KBM-7 (cell line): ENCODE measurements at places on chromosomes 13 and 19.

DNA sequence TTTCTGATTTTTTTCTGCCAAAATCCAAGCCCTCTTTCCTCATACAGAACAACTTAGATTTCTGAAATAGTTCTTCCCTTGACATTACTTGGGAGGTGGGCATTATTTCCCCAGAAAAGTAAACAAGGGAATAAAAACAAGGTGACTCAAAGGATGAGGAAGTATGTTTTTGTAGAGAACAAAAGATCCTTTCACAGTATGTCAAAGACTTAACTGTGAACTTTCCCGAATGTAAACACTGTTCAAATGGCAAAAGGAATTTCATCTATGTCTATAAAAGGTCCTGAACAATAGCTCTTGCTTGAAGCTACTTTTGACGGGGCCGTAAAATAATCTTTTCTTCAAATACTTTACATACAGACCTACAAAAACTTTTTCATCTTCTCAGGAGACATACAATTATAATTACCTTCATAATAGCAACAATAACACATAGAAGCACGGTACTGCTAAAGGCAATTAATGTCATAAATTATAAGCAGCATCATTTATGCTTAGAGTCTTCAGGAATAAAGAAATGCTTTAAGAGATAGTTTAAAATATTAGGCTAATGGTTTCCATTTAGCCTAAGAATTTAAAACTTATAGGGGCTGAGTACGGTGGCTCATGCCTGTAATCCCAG is 191.1 kb downstream of the RGCC start:
- DNase-seq: no peak

GRCh38 chr19:3281026-3281425 is 56.6 kb downstream of the CELF5 start:
- no peak for DNase-seq

DNA sequence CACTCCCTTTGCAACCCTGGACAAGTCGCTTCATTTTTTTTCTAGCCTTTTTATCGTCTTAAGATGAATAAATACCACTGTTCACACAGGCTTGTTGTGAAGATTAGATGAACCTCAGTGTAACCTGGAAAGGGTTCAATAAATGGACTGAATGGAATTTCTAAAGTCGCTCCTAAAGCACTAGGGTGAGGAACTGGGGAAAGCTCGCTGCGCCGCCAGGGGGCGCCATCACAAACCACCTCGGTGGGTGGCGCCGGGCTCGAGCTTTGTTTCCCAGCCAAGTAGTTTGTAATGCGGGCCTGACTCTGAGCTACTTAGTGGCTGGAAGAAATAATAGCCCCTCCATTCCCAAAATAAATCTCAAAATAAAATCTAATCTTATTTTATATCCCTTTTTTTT is 2.2 kb upstream of the CEACAM6 start:
- peak; percentile 74 for DNase-seq

DNA sequence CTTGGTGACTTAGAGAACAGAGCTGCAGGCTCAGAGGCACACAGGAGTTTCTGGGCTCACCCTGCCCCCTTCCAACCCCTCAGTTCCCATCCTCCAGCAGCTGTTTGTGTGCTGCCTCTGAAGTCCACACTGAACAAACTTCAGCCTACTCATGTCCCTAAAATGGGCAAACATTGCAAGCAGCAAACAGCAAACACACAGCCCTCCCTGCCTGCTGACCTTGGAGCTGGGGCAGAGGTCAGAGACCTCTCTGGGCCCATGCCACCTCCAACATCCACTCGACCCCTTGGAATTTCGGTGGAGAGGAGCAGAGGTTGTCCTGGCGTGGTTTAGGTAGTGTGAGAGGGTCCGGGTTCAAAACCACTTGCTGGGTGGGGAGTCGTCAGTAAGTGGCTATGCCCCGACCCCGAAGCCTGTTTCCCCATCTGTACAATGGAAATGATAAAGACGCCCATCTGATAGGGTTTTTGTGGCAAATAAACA is 9.9 kb downstream of the APOC1 start:
- no peak for DNase-seq

GRCh38 chr13:43693639-43694038 is 93.1 kb downstream of the ENOX1 start:
- no peak for DNase-seq

- DNase-seq: no peak
Observed at GRCh38 chr19:38684078-38684861, 36.8 kb downstream of the ACTN4 start.

- DNase-seq: no peak
Observed at GRCh38 chr19:42323852-42324654, 1.4 kb upstream of the MEGF8 start.

DNA sequence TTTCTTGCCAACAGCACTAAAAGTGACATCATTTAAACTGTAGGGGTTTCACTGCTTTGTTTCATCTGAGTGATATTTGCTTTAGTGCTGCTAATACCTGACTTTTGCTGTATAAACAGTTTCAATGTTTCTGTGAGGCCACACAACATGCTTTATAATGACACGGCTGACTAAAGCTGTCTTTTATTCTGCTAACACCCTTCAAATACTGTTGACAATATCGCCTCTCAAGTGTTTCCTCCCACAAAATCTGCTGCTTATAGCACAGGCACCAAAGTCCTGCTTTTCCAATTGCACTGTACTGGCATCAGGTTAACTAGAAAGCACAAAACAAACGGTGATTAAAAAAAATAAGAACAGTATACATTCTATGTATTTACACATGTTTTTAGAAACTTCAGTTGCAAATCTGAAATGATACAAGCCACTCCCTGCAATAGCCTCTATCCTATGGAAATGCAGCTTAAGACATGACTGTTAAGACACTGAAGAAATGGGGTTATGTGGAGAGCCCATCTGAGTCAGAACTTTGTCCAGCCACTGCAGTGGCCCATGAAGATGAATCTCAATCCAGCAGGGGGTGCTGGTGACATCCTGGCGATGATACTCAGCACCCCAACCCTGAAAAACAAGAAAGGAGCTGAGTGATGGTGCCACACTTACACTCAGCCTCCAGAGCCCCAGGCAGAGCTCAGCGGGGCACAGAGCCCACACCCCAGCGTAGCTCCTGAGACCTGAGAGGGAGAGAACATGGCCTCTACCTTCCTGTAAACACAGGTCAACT is 29.4 kb downstream of the RFXAP start:
- DNase-seq: peak; percentile 29

GRCh38 chr13:28199089-28199488 is 60.7 kb downstream of the PAN3 start:
- no peak for DNase-seq

DNA sequence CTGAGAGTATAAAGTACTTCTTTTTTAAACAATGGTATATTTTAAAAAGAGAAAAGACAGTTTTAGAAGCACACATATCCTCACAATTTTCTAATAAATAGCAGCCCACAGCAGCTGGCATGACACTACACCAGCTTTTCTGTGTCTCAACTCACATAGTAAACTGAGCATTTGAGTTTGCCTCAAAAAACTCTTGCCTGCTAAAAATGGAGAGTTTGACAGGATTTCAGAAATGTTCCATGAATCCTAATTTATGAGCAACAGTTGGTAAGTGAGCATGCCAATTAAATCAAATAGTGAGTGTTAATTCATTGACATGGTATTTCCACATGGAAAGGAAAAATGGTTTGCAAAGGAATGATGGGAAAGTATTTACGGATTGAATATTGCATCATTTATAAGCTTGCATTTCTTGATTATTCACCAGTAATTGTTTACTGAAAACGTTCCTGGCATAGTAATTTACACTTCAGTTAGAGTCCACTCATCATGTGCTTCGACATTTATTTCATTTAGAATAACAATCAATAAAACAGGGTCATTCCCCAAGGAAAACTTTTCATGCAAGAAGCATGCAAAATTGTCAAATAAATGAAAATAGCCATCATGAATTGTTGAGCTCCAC is 323.0 kb downstream of the EFNB2 start:
- no peak for DNase-seq

GRCh38 chr19:7706188-7706954 is 4.4 kb upstream of the FCER2 start:
- no peak for DNase-seq

DNA sequence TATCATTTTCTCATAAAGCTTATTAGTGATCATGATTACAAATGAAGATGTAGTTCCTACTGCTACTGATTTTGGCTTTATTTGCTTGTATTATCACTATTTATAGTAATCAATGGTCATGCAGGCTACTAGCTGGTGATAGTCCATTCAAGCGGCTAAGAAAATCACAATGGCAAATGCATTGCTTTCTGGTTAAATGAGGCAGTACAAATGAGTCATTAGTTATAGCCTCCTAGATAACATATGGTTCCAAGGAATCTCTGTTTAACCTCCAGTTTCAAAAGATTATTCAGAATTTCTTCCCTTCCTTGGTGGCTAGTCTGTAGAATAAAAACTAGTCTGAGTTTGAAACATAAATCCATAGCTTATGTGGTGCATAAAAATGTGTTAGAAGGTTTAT is 141.3 kb upstream of the HTR2A start:
- no peak for DNase-seq

DNA sequence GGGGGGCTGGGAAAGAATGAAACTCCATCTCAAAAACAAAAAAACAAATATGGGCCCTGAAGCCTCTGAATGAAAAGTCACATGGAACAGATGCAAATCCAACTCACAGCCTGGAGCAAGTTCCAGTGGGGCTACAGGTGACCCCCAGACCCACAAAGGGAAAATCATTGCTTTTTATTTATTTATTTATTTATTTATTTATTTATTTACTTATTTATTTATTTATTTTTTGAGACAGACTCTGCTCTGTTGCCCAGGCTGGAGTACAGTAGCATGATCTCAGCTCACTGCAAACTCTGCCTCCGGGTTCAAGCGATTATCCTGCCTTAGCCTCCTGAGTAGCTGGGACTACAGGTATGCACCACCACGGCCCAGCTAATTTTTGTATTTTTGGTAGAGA is 13.3 kb upstream of the CCL25 start:
- no peak for DNase-seq

- DNase-seq: no peak
Observed at GRCh38 chr19:10682397-10683063, 18.7 kb upstream of the QTRT1 start.

GRCh38 chr19:32041681-32042292 is 303.6 kb upstream of the ZNF507 start:
- DNase-seq: peak; percentile 40

GRCh38 chr19:34497112-34497805 is 15.7 kb downstream of the WTIP start:
- no peak for DNase-seq

GRCh38 chr19:30555075-30555790 is 183.0 kb downstream of the ZNF536 start:
- DNase-seq: no peak

- no peak for DNase-seq
Observed at GRCh38 chr13:45861322-45861721, 9.8 kb upstream of the SIAH3 start.

DNA sequence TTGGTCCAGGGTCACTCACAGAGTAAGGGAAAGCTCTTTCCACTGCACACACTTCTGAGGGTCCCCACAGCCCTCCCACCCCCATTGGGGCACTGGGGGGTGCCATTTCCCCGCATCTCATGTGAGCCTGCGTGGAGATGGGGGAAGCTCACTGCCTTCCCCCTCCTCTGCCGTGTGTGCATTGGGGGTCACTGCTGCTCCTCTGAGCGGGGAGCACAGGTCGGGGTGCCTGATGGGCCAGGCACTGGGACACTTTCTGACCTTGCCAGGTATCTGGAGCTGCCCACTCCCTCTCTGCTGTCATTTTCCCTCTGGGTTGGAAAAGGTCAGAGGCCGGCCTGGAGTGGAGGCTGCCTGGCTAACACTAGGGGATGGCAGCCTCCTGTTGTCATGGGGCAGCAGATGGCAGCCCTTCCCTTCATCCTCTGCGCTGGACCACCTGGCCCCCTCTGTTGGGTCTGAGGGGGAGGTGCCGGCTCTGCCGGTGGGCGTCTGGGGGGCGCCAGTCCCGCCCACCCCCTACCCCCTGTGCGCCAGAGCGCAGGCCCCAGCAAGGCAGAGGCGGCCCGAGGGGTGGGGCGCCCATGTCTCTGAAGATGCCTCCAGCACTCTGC is 9.1 kb downstream of the SSBP4 start:
- DNase-seq: no peak

- no peak for DNase-seq
Observed at GRCh38 chr13:20390526-20391175, 135.0 kb downstream of the CRYL1 start.

- DNase-seq: no peak
Observed at GRCh38 chr19:7478843-7479227, 10.0 kb downstream of the PEX11G start.

DNA sequence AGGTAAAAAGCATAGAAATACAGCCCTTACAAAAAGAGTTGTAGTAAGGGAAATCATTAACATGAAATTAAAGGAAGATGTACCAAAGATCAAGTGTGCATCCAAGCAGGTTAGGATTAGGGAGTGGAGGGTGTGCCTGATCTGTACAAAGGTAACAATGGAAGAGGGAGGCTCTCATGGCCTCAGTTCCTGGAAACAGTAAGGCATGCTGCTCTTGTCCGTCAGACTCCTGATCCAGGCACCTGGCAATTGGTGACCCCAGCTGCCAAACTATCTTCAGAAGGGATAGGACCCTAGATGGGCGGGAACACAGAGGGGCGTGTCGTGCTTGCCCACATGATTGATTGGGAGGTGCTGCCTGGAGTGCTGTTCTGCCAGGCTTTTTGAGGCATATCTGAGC is 4.5 kb downstream of the TEX26 start:
- DNase-seq: no peak

DNA sequence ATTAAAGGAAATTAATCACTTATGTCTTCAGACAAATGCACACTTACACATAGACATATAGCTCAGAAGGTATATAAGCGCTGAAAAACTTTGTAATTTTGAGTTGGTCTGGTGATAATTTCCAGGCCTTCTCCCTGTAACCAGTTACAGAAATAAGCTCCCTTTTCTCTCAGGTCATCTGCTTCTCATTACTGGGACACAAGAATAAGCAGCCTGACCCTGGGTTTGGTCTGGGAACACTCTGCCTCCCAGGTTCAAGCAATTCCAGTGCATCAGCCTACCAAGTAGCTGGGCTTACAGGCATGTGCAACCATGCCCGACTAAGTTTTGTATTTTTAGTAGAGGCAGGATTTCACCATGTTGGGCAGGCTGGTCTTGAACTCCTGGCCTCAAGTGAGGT is 274.5 kb downstream of the LMO7 start:
- DNase-seq: no peak

- DNase-seq: no peak
Observed at GRCh38 chr19:54470991-54471782, 1.9 kb downstream of the CDC42EP5 start.

GRCh38 chr13:106090001-106090400 is 445.5 kb downstream of the EFNB2 start:
- no peak for DNase-seq
